Esophagus (tissue), 2 donors: ENCODE measurements at places on chromosomes 1 and 21. TPM values are rescaled to one million over a fixed set of nuclear protein-coding genes. Genes with fewer than 3 reads are reported as not detected.

Gene TIAM1
- 24.3 TPM for polyA plus RNA-seq

Gene LPAR3
- 4.0 TPM for polyA plus RNA-seq

Gene KIF26B
- polyA plus RNA-seq, result 0.12 TPM

Gene ZNF326
- polyA plus RNA-seq, result 11.7 TPM

Gene DHDDS
- 29.3 TPM for polyA plus RNA-seq

Gene SLC6A17
- polyA plus RNA-seq, result 0.08 TPM

Gene LDLRAD1
- 0.31 TPM for polyA plus RNA-seq

Gene KCNJ10
- polyA plus RNA-seq, result not detected

Gene CCDC185
- 0.04 TPM for polyA plus RNA-seq

Gene GBP7
- polyA plus RNA-seq, result not detected

Gene PLCH2
- 88.7 TPM for polyA plus RNA-seq

Gene AMPD2
- polyA plus RNA-seq, result 16.3 TPM

Gene FCRL1
- 0.04 TPM for polyA plus RNA-seq

Gene SPRR5
- 1.1 TPM for polyA plus RNA-seq

Gene PGLYRP4
- polyA plus RNA-seq, result 3.3 TPM

Gene POU3F1
- 1.4 TPM for polyA plus RNA-seq

Gene TDRD5
- 0.71 TPM for polyA plus RNA-seq

Gene HEYL
- polyA plus RNA-seq, result 0.37 TPM

Gene RAD54L
- polyA plus RNA-seq, result 7.0 TPM

Gene CD5L
- not detected for polyA plus RNA-seq

Gene CGN
- 10.5 TPM for polyA plus RNA-seq

Gene GNG4
- polyA plus RNA-seq, result 8.1 TPM

Gene UTS2
- polyA plus RNA-seq, result 0.56 TPM

Gene KCNC4
- 1.8 TPM for polyA plus RNA-seq

Gene HES5
- polyA plus RNA-seq, result 0.71 TPM

Gene VSIG8
- polyA plus RNA-seq, result 4.2 TPM

Gene DNALI1
- polyA plus RNA-seq, result 1.3 TPM

Gene NR5A2
- 0.31 TPM for polyA plus RNA-seq

Gene CRYAA
- polyA plus RNA-seq, result not detected

Gene DNASE2B
- not detected for polyA plus RNA-seq

Gene IL22RA1
- polyA plus RNA-seq, result 11.7 TPM

Gene TCHH
- 0.13 TPM for polyA plus RNA-seq

Gene ELOA
- polyA plus RNA-seq, result 9.9 TPM

Gene AQP10
- 0.02 TPM for polyA plus RNA-seq

Gene IFNLR1
- polyA plus RNA-seq, result 2.9 TPM

Gene CFAP57
- polyA plus RNA-seq, result 0.02 TPM

Gene FCAMR
- 0.02 TPM for polyA plus RNA-seq

Gene SEMA4A
- polyA plus RNA-seq, result 23.8 TPM

Gene ANGPTL7
- polyA plus RNA-seq, result 0.28 TPM
